ENCODE measurements at places on chromosomes 3 and 15.

DNA sequence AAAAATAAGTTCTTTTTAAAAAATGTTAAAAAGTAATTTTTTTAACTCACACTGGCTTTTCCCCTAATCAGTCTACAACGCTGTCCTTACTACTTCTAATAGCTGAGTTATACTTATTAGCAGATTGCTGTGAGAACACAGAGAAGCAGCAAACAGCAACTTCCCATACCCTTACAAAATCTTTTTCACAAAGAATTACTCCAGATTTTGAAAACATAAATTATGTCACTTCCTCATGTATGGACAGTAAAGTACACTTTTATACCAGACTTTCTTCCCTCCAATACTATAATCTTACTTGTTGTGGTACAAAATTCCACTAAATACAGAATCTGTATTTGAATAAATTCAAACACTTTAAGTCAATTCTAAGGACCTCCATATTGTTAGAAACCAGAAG is 2.1 kb downstream of the PHC3 start:
- DNase-seq = no peak

GRCh38 chr3:33025648-33026178 is 71.2 kb downstream of the GLB1 start:
- DNase-seq = no peak

GRCh38 chr15:91890614-91891013 is 37.1 kb downstream of the SLCO3A1 start:
- no peak for DNase-seq

GRCh38 chr15:80530737-80531365 is 126.7 kb downstream of the ARNT2 start:
- DNase-seq = no peak

- DNase-seq = no peak
These were observed 25.6 kb downstream of the KCNH8 start for GRCh38 chr3:19173945-19174344.
